ENCODE measurements at places on chromosomes 2 and 18.

- no peak for DNase-seq
Observed at GRCh38 chr18:77054288-77054605, 78.3 kb downstream of the MBP start.

- DNase-seq: no peak
Observed at GRCh38 chr2:218357236-218358177, 850 bp downstream of the CATIP start.

DNA sequence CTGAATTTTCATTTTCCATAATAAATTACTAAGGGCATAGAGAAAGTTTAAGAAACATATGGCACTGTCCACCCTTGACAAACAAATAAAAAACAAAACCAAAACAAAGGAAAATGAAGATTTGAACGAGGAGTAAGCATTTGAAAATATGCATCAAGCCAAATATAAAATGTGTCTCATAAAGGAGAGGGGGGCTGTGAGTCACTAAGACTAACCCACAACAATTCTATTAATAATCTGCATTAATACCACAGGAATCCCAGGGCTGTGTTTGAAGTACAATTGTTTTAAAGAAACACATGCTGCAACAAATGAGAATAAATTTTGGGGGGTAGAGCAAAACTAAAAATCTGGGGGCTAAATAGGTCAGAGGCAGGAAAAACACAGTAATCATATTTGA is 53.8 kb upstream of the STK17B start:
- no peak for DNase-seq

DNA sequence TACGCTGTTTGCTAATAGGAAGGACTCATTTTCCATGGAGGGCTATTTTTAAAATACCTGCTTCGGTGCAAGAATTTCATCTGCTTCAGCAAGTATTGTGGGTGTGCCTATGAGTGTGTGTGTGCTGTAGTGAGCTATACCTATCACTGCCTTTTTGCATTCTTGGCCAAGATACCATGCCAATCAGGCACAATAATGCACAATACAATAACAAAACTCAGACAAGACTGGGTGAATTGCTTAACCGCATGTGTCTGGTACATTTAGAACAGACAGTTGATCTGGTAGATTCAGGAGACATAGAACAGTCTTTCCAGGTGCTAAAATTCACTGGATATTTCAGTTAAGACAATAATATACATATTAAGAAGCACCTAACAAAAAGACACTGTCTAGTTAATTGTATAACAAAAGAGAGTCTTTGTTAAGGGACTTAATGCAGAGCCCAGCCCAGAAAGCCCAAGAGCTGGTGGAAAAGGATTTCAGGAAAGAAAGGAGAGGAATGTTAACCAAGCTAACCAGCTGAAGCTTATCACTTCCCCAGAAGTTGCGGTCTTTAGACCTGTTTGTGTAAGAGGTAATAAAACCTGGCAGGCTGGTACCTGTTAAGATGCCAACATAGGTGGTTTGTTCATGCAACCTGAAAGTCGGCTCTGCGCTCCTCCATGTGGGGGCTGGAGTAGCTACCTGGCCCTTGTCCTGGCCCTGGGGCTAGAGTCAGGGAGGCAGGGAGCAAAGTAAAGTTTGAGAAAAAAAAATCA is 153.3 kb upstream of the RBMS1 start:
- no peak for DNase-seq

DNA sequence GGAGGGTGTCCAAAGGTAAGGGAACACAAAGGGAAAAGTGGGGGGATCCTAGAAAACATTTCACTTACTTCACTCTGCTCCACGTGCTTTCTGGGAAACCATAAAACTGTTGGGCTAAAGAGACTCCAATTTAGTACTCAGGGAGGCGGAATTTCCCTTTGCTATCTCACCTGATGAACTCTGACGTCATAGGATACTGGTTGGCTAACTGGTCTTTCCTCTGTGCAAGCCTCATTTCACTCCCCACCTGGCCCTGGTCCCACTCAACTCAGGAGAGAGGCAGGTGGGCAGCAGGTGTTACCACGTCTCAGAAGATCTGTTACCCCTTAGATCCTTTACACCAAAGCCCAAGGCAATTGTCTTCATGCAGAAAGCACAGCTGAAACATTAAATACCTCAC is 51.8 kb upstream of the PMAIP1 start:
- no peak for DNase-seq

Measured in sciatic nerve (tissue), 2 donors.